ENCODE measurements at places on chromosomes 7 and 10. TPM values are rescaled to one million over a fixed set of nuclear protein-coding genes. Genes with fewer than 3 reads are reported as not detected.

SPDYE2 gene
- not detected for total RNA-seq

OR2A14 gene
- total RNA-seq: not detected

NPC1L1 gene
- total RNA-seq: not detected

MOSPD3 gene
- total RNA-seq: 4.4 TPM

GPR15LG gene
- total RNA-seq: not detected
